ENCODE measurements at places on chromosomes 3 and 15.

DNA sequence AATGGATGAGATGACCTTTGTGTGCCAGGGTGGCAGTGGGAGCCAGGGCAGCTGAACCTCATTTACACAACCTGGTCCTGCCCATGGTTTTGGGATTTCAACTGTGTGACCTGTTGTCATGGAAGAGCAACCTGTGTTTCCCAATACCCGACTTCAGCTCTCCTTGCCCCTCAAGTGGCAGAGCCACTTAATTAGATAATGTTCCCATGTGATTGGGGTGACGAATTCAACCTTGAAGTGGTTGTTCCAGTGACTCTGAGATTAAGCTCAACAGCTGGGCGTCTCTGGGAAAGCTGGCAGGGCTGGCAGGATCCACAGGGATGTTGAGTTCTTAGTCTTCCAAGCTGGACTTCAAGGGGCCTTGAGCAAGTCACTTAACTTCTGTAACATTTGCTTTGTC, 71.0 kb downstream of the THSD4 start:
- no peak for DNase-seq

- no peak for DNase-seq
These were observed 63.8 kb downstream of the AKAP13 start for GRCh38 chr15:85444122-85444745.

DNA sequence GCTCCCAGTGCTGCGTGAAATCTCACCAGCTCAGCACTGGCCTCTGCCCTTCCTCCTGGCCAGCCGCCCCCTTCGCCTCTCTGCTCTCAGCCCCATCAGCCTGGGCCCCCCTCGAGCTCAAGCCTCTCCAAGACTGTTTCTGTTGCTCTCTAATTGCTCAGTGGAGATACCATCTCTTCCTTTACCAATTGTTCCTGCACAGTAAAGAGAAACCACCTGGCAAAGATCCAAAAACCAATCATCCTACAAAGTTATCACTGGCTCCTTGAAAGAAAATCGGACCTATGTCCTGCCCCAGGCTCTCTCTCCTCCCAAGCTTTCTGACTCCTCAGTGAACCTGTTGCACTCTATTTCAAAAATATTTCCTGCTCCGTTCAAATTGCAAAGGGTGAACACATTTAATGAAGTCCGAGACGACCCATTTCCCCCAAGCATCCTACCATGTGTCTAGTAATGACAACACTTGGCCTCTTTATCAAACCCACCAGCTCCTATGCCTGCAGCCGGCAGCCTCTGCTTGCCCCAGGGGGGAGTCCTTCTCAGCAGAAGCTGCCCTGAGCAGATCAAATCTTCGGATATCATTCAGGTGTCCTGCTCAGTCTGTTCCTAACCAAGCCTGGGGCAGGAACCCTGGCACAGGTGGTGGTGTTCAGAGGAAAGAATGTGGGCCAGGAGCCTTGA, 53.7 kb upstream of the FAM174B start:
- DNase-seq: no peak

GRCh38 chr15:63509955-63510940, 5.9 kb downstream of the USP3 start:
- DNase-seq: no peak

DNA sequence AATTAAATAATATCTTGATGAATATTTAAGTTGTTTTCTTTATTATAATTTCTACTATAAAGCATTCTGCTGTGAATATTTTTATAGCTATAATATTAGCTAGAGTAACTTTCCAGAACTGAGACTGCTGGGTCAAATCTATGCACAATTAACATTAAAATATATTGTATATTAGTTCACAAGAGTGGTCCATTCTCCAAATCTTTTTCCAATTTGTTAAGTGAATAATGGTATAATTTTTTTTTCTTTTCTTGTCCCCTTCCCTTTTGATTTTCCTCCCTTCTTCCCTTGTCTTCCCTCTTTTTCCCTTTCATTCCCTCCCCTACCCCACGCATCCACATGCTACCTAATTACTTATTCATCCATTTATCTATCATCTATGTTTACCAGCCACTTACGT, 977.5 kb downstream of the TUSC7 start:
- no peak for DNase-seq

DNA sequence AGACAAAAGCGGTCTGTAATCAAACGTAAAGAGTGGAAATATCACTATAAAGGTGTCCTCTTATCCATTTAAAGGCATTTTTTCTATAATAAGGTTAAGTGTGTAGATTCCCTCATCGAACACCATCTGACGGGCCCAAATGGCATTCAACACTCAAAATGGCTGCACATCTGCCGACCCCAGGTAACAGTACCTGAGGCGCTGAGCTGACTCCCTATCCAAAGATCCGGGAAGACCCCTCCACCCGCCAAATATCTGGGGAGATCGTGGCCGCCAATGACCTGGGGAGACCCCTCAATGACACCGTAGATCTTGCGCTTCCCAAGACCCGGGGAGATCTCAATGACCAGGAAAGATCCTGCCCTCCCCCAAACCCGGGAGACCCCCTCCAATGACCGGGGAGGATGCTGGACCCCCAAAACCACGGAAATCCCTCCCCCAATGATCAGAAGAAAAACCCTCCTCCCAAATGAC, 476 bp downstream of the IP6K2 start:
- no peak for DNase-seq

GRCh38 chr3:29067007-29067406, 213.9 kb upstream of the RBMS3 start:
- no peak for DNase-seq

DNA sequence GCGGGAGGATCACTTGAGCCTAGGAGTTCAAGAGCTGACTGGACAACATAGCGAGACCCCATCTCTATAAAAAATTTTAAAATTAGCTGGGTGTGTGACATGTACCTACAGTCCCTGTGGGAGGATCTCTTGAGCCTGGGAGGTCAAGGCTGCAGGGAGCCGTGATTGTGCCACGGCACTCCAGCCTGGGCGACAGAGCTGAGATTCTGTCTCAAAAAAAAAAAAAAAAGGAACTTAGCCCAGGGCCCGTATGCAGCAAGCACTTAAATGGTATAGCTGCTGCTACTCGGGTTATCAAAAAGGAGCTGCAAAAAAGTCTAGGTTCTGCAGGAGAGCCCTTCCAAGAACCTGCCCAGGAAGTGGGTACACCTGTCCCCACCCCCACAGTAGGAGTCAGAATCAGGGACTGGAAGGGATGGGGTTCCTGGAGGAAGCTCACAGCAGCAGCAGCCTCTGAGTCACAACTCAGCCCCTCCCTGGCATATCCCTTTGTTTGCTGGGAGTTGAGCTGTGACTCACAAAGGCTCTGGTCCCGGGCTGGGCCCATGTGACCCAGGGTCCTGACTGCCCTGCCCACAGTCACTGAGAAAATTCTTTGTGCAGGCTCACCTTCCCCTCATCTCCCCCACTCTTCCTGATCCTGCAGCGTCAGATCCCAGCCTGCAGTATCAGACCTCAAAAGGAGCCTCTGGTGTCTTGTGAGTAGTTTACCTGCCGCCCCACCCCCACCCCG, at the start of gene SPATA12:
Gene SPATA12, plus strand, starts transcription at position 576 of the 733 bp plus-strand sequence. CDS start 13,031 bp downstream, outside the sequence.
- DNase-seq: no peak
